ENCODE measurements at places on chromosomes 3 and 15.

DNA sequence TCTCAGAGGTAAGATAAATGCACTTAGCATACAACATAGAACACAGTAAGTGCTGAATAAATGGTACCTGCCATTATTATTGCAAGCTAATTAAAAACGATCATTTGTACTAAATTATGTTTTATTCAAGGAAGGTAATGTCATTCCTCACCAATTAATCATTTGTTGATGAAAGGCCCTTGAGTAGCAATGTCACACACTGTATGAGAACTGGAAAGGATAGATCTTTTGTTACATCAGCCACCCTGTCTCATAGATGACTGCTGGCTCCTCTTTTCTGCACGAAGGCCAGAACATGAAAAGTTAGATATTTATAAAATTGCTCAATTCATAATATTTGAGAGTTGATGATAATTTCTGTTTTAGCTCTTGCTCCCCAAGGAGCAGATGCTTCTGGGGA lies 415.4 kb downstream of the RBMS3 start:
- DNase-seq: no peak

GRCh38 chr3:51678641-51679040 lies 7.6 kb downstream of the TEX264 start:
- DNase-seq: no peak

GRCh38 chr3:16063603-16064002 lies 110.9 kb upstream of the GALNT15 start:
- peak; percentile 89 for DNase-seq

- no peak for DNase-seq
These were observed 953.4 kb downstream of the ZPLD1 start for GRCh38 chr3:103388214-103388613.

DNA sequence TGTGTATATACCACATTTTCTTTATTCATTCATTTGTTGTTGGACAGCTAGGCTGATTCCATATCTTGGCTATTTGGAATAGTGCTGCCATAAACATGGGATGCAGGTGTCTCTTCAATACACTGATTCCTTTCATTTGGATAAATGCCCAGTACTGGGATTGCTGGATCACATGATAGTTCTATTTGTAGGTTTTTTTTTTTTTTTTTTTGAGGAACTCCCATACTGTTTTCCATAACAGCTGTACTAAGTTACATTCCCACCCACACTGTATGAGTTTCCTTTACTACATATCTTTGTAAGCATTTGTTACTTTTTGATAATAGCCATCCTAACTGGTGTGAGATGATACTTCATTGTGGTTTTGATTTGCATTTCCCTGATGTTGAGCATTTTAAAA lies 437.7 kb downstream of the DIPK2A start:
- no peak for DNase-seq

GRCh38 chr3:160018959-160019358 lies 30.3 kb downstream of the IL12A start:
- DNase-seq: no peak

DNA sequence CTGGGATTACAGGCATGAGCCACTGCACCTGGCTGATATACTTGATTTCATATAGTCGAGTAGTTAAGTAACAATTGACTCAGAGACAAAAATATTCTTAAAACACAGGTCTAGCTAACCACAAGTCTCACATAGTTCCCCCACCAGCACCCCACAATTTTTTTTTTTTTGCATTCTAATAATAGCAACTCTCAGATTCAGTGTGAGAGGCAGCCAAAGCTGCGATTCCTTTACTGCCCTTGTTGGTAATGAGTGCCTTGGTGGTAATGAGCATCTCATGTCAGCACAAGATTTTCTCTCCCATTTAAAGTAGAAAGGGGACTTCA lies 72.5 kb downstream of the WWTR1 start:
- no peak for DNase-seq

DNA sequence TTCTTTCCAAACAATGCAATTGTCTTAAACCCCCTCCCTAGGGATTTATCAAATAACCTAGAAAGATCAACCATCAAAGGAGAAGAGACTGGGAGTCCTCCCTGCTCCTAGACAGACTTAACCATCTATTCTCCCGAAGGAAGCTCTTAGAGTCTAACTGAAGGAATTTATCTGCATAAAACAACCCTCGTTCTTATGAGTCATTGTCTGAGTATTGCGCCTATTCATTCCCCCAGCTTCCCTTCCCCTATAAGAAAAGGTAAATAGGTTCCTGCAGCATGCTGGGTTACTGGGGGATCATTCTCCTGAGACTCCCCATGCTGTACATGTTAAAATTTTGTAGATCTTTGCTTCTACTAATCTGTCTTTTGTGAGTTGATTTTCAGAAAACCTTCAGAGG lies 412.7 kb downstream of the OCA2 start:
- DNase-seq: no peak
